Ammon's horn (tissue), 1 donor: ENCODE measurements at places on chromosomes 3 and 15.
A peak's percentile ranks its signal among the peaks of the same experiment; 100 is the strongest.

GRCh38 chr3:127822041-127822681, at the start of gene MGLL:
Gene MGLL (minus strand): TSS chr3:127822515. CDS start chr3:127822318, 197 bp downstream.
- peak; percentile 48 for DNase-seq

DNA sequence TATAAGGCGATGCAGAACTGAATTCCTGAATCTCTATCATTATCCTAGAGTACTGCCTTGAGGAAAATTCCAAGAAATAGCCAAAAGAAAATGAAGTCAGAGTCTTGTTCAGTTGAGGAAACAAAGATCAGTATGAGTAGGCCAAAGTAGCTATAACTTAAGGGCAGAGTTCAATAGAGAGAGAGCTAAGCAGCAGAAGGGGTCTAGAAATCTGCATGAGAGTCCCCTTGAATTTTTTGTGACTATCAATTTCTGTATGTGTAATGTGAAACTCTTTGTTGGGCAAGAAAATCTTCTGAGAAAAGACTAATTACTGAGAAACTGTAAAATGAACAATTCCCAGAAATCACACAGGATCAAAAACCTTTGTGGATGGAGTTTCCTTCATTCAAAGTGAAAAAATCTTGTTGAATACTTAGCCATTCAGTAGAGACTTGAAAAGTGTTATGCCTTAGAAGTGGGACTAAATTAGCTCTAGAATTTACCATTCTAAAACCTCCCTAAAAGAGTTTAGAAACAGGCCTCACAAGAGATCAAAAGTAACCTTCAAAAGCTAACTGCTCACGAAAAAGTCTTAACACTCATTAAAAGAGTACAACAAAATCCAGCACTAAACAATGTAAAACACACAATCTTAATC, 43.1 kb upstream of the FNDC3B start:
- DNase-seq, result no peak

DNA sequence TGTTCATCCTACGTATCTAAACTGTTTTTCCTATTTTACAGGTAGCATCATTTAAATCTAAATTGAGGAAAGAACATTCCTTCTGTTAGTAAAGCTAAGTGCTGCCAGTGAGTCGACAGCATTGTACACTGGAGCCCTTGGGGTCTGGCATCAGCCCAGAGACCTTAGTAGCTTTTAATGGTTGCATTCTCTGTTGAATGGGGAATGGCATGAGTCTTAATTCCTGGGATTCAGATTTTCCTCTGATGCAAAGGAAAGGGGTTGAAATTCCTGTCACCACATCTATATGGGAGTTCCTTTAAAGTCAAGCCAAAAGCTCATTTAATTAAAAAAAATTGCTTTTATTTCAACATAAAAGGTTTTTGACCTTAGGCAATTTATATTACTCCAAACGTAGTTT, 148.4 kb upstream of the GBE1 start:
- DNase-seq, result no peak

DNA sequence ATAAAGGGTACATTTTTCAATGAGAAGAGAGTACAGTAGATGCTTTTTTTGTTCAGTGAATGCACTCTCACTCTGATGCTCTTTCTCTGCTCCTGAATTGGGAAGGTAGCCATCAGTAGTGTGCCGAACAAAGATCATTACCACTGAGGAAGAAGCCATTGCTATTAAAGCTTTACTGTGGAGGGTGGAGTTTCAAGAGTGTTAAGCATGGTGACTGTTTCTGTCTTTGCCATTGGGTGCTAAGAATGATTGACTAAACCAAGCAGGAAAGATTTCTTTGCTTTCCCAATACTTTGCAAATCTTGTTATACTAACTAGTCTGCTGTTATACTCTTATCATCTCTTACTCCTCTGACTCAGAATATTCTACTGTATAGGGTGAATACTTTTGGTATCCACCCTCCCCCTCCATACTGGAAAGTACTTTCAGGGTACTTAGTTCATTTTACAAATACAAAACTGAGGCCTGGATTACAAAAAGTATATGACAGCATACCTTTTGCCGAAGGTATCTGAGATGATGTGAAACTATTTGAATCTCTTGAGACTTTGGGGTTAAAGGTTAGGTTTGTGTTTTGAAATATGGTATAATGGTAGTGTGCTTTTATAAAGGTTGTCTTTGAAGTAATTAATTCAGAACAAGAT, 1.7 kb downstream of the RAB11A start:
- peak; percentile 32 for DNase-seq

- no peak for DNase-seq
Observed at GRCh38 chr3:48982016-48982415, 8.0 kb upstream of the P4HTM start.

DNA sequence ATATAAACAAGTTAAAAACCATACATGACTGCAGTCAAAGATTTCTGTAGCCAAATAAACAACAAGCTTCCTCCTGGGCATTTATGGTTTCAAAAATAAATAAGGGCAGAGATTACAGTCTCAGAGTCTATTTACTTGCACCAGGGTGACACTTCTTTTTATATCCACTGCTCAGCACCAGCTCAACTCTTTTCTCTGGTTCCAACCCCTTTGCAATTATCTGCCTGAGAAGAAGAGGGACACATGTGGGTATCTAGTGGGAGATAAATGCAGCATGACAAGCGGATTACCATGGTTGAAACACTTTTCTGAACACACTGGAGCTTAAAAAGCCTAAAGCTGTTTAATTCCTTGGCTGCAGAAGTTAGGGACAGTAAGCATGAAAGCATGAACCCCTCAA, 311.5 kb downstream of the CNTN3 start:
- DNase-seq, result no peak

DNA sequence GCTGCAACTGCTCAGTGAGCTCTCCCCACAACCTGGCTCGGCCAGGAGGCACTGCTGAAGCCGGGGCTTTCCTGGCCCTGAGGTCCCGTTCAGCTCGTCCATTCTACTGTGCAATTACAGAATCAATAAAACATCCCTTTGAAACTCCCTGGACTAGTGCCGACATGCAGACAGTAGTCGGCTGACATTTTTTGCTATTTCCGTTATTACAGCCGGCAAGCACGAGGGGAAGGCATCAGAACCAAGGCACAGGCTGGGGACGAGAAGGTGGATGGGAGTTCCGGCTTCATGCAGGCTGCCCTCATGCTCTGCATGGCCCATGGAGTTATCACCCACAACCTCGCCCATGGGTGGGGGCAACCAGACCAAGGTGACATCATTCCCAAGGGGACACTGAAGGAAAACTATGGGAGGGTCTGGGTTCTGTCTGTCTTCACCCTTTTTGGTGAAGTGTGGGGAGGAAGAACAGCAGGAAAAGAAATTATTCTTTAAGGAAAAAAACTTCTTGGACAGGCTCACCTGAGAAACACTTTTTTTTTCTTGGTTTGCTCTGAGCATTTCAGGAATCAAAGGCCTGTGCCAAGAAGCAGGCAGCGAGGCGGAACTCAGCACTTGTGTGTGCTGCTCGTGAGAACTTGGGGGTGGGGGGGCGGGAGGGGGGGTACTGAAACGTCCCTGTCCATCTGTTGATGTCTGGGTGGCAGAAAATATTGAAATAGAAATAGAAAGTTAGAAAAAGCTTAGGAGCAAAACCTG, 154.5 kb downstream of the FOXP1 start:
- no peak for DNase-seq

DNA sequence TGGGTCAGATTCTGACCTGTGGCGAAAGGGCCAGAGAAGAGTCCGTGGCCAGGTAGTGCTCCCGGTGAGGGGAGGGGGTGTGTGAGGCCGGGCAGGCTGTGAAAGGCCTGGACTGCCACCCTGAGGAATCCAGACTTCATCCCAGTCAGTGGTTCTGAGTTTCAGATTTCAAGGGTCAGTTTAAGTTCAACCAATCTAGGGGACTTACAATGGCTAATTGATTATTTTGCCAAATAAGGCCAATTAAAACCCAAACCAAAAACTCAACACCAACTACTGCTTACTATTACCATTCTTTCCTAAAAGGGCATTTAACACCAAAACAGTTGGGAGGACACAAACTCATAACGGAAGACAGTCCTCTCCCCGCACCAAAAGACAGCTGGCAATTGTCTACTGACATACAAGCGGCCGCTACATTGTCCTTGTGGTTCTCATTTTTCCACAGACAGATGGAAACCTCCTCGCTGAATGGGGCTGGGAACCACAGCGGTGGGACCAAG, 30.5 kb downstream of the TMEM44 start:
- DNase-seq, result no peak

DNA sequence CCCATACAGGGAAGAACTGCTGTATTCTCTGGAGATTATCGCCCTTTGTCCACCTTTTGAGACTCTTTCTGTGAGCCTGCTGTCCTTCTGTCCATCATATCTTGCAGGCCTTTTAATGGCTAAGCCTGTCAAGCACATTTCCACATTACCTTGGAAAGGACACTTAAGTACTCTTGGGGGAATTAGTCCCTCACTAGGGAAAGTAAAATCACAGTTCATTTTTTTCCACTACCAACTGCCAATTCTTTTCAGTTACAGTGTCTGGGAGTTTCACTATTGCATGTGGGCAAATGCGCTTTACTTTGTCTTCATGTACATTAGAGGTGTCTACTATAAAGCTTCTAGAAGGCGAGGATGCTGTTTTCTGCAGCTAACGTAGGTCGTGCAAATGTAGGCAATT, 242.1 kb downstream of the NSUN3 start:
- no peak for DNase-seq

DNA sequence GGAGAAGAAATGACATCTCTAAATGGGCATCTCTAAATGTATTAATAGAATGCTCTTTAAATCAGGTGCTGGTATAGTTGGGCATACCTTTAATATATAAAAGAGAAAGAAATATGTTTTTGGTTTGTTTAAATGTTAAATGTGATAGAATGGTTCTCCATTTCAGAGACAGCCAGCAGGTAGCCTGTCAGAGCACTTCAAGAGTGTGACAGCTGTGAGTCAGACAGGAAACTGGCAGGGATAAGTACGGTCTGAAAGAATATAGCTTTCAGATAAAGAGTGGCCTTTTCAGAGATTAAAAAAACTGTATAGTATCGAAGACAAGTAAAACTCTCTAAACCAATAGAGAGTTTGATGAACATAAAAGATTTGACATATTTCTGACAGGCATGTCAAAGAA, 654.1 kb downstream of the IGSF11 start:
- no peak for DNase-seq

DNA sequence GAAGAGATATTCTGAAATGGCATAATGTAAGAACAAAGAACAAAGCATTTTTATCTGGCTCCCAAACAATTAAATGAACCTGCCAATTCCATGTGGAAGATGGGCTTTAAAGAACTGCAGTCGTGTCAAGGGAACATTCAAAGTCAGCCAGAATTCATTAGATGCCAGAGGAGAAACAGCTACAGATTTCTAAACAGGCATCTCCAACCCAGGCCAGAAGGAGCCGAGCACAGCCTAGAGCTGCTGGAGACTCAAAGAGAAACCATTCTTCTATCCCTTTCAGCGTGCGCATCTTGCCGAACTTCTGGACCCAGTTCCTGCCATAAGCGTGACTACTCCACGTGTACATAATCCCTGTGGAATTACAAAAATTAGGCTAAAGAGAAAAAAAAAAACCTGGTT, 60.4 kb downstream of the MB21D2 start:
- peak; percentile 23 for DNase-seq

GRCh38 chr15:34259566-34259965, 34.8 kb downstream of the EMC4 start:
- no peak for DNase-seq

GRCh38 chr15:44275150-44275830, 13.2 kb upstream of the GOLM2 start:
- no peak for DNase-seq

- DNase-seq, result no peak
Observed at GRCh38 chr3:33989229-33989628, 190.8 kb downstream of the PDCD6IP start.

GRCh38 chr3:18077128-18077840, 334.9 kb upstream of the TBC1D5 start:
- DNase-seq, result no peak

GRCh38 chr3:136021803-136022202, 56.3 kb downstream of the PPP2R3A start:
- DNase-seq, result no peak

DNA sequence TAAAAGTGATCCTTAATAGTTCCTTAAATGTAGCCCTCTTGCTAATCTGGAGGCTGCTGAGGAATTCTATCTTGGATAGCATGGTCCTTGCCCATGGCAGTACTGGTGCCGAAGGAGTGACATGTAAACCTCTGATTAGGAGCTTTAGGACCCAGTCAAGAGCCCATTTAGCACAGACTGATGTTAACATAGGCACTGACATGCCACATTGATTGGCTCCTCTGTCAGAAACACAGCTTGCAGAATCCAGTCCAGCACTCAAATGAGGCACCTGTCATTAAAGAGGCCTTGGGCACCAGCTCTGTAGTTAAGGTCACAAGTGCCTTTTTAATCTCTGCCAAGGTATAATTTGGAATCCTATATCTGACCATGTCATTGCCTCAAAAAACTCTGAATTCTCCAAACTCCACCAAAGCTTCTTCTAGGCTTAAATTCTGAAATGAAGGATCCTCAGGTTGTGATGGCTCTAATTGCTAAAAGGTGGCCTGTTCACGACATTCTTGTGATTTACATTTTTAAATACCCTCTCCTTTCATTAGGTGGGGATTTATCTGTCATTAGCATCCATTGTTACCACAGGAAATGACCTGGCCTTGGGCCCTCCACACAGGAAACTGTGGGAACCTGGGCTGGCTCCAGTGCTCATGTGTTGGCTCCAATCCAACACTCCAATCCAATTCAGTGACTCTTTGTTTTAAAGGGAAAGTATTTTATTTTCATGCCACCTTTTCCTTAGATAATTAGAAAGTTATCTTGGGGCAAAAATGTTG, 57.3 kb upstream of the RNF7 start:
- no peak for DNase-seq

DNA sequence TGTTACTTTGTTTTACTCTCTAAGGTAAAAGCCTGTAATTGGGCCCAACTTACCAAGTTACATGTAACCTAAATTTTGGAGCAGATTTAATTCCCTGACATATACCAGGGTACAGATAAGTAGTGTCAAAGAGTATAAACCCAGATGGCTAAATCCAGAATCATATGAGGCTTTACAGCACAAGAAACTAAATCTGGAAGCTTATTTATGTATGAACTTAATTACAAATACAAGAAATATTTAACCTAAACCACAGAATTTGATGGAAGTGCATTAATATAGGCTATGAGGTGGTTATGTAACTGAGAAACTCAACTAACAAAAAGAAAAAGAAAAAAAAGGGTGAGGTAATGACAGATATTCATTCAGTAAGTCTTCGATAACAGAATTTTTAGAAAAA, 930.2 kb upstream of the ALCAM start:
- DNase-seq, result no peak

DNA sequence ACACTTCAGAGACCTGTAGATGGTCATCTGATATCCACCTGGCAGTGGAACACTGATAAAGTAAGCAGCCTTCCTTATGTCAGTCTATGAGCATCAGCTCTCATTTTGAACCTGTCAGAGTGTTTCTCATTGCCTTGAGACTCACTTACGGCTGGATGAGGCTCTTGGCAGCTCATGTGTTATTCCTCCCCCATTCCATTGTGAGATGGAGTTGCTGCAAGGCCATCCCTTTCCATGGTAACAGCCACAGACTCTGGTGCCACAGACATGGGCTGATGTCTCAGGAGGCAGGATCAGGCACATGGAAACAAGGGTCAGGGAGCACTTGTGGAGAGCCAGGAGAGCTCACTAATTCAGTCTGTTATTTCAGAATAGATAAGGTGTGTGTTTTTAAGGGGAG, 11.9 kb downstream of the KCNAB1 start:
- DNase-seq, result peak; percentile 60

- DNase-seq, result no peak
Observed at GRCh38 chr3:45126730-45127129, 19.4 kb downstream of the CDCP1 start.

- DNase-seq, result no peak
Observed at GRCh38 chr15:68400066-68400456, 31.9 kb downstream of the ITGA11 start.

GRCh38 chr3:63331520-63331919, 53.4 kb downstream of the SYNPR start:
- no peak for DNase-seq

GRCh38 chr3:146160964-146161662, at the start of gene PLOD2:
Gene PLOD2 (minus strand): TSS chr3:146161184. CDS start chr3:146160989, 195 bp downstream.
- peak; percentile 63 for DNase-seq
